ENCODE measurements at places on chromosomes 16 and 17.
A peak's percentile ranks its signal among the peaks of the same experiment; 100 is the strongest.

- no peak for DNase-seq
These were observed 24.7 kb downstream of the DNAJC7 start for GRCh38 chr17:41992576-41992975.

DNA sequence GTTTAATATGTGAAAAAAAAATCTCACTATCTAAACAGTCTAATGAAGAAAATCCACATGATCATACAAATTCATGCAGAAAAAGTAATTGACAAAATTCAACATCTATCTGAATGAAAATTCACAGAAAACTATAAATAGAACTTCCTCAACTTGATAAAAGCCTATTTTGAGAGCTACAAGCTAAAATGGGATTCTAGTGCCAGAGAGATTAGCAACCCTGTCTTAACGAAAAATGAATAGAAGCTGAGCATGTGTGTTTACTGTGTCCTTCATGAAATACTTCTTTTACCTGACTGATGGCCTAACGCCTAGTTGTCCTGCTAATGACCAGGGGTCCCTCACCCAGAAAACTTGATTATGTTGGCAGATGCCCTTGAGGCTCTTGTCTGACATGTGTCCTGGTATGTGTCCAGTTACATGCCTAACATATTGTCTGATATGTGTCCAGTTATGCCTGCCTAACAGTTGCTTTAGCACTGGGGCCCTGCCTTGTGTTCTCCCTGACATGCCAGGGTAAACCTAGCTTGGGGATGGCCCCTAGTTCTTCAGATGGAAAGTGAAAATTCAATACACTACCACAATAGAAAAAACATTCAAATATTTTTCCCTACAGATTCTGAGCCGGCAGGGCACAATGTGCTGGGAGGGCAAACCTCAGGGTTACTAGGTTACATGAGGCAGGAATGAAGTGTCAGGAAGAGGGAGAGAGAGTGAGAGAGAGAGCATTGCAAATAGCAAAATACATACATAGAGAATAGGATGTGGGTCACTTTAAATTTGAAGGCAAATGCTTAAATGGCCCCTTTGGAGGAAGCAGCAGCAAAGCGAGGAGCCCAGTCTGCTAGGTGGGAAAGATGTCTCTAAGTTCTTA, 834.0 kb downstream of the CDH11 start:
- no peak for DNase-seq

DNA sequence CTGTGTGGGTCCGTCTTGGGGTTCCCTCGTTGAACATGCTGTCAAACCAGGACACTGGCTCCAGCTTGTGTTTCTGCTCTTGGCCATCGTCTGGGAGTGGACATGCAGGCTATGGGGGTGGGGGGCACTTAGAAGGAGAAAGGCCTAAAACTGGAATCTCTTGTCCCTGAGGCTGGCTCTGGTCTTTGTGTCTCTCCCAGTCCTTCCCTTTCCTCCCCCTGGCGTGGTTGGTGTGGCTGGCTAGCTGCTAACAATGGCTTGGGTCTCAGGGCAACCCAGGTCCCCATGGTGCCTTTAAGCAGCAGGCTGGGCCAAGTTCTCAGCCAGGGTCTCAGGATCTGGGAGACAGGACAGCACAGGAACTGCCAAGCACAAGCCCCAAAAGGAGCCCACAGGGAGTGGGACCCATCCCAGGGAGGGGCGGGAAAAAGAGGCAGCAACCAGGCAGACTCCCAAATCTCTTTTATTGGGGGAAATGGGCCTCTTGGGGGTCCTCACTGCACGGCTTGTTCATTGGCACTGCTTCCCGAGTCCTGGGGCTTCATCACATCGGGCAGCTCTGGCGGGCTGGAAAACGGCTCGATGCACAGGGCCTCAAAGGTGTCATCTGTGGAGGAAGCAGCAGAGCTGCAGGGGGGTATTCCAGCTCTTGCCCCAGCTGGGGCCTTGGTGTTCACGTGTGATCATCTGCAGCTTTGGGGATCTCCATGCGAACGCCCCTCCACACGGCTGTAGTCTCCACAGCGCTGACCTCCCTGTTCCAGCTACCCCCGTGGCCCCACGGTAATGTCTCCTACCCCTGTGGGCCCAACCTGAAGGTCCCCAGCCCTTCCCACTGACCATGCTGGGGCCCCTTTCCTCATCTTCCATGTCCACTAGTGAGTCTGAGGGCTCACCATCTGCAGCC, 5.3 kb downstream of the ELOB start:
- DNase-seq: no peak

GRCh38 chr16:70341600-70341999, 5.1 kb upstream of the DDX19A start:
- DNase-seq: no peak

DNA sequence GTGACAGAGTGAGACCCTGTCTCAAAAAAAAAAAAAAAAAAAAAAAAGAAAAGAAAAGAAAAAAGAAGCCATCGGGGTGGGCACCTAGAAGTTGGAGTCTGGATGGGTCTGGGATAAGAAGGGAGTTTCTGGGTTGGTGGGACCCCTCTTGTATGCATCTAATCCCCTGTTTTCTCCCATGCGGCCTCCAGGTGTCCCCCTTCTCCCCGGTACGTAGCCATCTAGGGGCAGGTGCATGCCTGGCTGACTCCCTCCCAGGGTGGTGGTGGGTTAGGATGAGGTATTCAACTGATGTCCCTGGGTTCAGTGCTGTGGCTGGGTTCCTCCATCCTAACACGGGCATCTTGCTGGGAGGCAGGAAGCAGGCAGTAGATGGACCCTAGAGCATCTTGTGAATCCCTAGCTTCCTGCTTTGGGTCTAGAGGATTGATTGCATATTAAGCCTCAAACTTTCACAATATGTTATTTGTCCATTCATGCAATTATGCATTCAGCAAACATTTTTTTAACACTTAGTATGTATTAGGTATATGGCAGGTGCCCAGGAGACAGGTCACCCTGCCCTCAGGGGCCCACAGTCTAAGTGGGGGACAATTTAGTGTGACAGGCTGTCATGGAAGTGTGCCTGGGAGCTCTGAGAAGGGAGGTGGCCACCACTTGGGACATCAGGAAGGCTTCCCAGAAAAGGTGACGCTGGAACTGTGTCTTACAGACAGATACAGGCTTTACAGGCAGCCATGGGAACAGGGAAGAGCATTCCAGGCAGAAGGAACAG, 13.1 kb downstream of the FMNL1 start:
- DNase-seq: peak; percentile 56

DNA sequence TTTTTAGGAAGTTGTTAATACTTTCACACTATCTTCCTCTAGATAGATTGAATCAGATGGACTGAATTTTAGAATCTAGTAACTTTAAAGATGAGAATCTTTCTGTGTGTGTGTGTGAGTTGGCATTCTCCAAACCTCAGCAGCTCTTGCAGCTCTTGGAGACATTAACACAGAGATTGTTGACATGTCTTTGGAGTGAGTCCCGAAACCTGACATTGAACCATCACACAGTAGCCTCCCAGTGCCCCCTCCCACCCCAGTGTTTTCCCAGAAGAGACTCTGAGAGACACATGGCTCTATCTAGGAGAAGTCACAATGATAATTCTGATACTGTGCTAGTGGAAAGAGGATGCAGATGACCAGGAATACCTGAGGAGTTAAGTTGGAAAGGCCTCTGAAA, 103.9 kb downstream of the CNTNAP4 start:
- no peak for DNase-seq

GRCh38 chr17:17495536-17496188, 533 bp downstream of the RASD1 start:
- DNase-seq: peak; percentile 7

GRCh38 chr16:81838794-81839193, 59.7 kb downstream of the PLCG2 start:
- DNase-seq: no peak

DNA sequence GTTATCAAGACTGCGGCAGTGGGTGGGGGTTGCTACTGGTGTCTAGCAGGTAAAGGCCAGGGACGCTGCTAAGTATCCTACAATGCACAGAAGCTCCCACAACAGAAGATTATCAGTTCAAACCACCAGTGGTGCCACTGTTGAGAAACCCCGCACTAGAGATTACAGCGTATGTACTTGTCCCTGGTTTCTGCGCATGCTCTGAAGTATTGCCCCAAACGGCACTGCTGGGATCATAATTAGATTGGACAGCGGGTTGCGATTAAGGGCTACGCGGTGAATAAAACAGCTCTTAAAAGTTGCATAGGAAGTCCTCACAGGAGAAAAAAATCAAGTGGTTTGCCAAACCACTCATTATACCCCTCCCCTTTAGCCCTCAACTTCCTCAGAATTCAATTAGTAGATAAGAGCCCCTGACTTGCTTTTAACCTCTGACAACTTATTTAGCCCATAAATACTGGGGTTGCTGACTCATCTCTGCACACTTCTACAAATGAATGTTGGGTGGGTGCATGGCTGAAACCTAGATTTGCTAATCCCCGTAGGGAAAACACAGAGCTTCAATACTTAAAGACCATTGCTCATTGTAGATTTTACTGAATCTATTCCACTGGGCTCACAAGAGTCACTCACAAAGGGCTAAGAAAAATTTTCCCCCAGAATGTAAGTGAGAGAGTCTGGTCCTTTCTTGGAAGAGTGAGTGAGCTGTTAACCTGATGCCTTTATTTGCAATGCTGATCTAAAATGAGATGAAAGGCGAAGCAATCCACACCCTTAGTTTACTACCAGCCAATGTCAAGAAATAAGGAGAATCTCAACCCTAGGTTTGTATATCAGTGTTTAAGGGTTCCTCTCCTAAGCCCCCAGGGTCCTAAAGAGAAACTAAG, 91.8 kb downstream of the RGS9 start:
- peak; percentile 66 for DNase-seq

GRCh38 chr16:86735727-86736126, 157.4 kb downstream of the FOXL1 start:
- DNase-seq: no peak

DNA sequence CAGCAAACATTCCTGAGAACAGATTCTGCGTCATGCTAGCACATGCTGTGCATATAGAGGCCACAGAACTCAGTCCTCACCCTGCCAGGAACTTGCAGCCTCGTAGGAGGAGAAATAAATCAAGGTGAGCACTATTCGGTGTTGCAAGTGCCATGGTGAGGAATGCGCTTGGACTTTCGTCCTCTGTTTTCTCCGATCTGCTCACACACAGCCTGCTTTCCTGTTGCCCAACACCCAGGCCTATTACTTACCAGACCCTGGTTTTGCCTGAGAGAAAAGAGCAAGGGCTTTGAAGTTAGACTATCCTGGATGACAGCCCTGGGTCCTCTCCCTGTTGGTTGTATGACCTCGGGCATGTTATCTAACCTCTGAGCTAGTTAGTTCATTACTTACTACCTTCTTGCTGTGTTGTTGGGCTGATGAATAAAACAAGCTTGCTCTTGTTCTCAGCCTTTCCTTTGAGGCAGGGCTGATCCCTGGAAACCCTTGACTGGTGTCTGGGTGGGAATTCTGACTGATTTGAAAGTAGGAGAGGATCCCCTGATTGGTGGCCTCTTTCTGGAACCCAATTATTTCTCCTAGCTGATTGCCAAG, 2.9 kb downstream of the ACSF2 start:
- DNase-seq: no peak

- DNase-seq: no peak
These were observed 9.6 kb downstream of the AP2B1 start for GRCh38 chr17:35596530-35597233.

- no peak for DNase-seq
These were observed 256.4 kb upstream of the IRX3 start for GRCh38 chr16:54542805-54543505.

DNA sequence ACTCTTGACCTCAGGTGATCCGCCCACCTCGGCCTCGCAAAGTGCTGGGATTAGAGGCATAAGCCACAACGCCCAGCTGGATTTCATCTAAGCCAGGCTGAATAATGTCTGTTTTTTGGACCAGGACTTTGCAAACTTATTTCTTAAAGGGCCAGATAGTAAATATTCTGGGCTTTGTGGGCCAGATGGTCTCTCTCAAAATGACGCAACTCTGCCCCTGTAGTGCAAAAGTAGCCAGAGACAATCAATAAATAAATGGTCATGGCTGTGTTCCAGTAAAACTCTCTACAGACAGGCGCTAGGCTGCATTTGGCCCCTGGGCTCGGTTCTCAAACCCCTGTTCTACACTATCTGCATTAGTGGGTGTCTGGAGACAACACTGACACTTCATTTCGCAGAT, 121.9 kb upstream of the CDH13 start:
- no peak for DNase-seq

DNA sequence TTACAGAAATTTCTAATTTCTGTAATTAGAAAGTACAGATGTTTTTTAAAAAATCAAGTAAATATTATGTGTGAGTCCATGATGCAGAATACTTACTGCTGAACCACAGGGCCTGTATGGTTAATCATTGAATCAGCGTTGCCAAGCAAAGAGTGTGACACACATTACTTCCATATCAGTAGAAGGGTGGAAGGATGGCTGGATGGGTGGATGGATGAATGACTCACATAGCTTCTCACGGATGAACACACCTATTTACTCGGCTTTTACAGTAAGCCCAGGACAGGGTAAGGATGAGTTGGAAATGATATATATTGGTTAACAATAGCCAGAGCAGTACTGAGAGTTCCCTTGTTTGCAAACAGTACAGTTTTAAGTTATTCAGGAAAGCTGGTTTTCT, 495.9 kb upstream of the RBFOX1 start:
- DNase-seq: no peak

- peak; percentile 69 for DNase-seq
These were observed 141.2 kb downstream of the AATF start for GRCh38 chr17:37089956-37090355.

DNA sequence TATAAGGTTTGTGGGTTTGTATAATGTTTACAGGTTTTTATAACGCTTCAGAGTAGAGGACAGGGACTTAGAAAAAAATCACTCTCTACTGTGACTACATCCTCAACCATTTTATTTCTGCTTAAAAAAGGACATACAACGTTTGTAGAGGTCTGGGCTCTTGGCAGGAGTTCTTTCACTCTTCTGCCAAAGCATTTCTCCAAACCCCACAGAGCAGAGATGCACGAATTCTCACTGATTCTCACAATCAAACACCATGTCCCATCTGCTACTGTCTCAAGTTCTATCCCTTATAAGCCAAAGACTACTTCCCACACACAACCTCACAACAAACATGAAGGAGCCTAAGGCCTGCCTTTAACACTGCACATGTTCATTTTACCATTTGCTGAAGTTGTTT, 7.0 kb upstream of the ANKFY1 start:
- DNase-seq: no peak

DNA sequence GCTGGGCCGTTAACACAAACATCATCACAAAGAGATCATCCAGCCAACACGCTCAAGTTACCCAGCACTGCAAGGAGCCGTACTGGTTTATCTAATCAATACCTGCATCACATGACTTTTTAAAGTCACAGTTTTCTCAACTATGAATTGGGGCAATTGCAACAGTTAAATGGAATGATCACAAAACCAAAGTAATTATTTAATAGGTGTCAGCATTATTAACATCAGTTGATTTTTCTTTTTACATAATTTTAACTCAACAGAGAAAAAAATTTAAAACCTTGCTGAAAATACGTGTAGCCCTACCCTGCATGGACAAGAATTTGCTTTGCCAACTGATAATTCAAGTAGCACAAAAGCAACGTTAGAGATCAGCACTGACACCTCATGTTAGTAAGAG, 95.7 kb upstream of the SOX9 start:
- DNase-seq: no peak

GRCh38 chr16:27436065-27436464, 34.1 kb downstream of the IL21R start:
- no peak for DNase-seq

- no peak for DNase-seq
These were observed 77.1 kb downstream of the USP31 start for GRCh38 chr16:23072084-23072599.
